Suppressor macrophage (primary cell): ENCODE measurements at places on chromosomes 16 and 17.

GRCh38 chr17:72826602-72827001, 265.9 kb downstream of the SLC39A11 start:
- no peak for DNase-seq

GRCh38 chr16:17131351-17131750, 339.4 kb downstream of the XYLT1 start:
- no peak for DNase-seq

DNA sequence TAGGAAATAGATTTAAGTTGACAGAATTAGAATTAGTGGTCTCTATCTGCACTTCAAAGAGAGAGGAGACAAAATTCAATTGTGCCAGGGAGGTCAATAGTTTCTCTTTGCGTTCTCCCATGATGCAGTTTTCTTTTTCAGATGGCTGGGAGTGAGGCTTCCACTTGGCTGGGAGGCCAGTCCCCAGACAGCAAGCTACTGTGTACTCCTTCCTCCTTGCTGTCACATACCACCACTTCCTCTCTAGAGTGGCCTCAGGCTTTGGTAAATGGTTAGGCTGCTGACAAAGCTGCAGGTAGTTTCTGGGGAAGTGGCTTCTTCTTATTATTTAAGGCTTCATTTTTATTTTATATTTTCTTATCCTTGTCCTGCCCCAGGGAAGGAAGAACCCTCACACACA, 106.2 kb upstream of the HS3ST4 start:
- DNase-seq: no peak

DNA sequence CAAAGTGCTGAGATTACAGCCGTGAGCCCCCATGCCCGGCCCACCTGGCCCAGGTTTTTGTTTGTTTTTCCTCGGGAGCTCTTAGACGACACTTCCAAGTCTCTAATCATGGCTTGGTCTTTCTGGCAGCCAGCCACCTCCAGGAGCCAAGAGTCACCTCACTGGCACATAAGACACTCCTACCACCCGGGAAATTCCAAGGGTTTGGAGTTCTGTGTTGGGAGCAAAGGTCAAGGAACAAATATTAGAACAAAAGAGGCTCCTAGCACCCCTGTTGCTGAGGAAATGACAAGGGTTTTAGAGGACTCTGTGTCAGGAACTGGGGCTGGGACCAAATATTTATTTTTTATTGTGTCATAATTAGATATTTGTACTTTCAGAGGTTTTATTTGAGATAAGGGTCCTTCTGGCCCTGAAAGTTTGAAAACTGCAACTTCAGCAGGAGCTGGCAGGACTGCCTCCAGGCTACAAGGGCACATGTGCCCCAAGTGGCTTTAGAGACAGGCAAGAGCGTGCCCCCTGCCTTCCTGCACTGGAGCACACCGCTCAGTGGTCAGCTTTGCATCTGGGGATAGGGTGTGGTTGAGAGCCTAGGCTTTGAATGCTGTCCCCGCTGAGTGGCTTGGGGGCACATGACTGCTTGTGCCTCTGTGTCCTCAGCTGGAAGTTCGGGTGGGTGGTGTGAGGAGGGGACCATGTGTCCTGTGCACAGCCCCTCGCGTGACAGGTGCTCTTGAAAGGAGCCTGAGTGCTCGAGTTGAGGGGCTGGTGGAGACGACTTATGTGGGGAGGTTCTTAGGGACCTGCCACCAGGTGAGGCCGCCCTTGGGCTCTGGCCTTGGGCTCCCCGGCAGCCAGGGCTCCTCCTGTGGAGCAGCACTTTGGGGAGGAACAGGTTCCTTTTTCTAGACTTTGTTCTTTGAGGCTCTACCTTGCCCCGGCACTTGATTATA, 29.7 kb downstream of the MGRN1 start:
- no peak for DNase-seq

- DNase-seq: no peak
Observed at GRCh38 chr17:72426321-72426720, 305.5 kb downstream of the SOX9 start.

DNA sequence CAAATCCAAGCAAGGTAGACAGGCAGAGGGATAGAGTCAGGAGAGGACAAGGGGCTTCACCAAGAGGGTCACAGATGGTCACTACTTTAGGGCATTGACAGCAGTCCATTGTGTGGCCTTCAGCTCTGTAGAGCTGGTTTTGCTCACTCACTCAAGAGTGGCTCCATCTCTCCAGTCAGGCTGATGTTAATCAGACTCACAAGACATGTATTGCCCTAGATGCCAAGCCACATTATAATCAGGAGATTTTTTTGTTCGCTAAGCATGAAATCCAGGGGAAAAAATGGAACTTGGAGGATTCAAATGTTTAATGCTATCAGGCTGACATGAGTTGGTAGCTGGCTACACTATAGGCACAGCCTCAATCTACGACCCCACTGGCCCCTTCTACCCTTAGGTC, 32.5 kb downstream of the CD300LF start:
- peak; percentile 51 for DNase-seq

DNA sequence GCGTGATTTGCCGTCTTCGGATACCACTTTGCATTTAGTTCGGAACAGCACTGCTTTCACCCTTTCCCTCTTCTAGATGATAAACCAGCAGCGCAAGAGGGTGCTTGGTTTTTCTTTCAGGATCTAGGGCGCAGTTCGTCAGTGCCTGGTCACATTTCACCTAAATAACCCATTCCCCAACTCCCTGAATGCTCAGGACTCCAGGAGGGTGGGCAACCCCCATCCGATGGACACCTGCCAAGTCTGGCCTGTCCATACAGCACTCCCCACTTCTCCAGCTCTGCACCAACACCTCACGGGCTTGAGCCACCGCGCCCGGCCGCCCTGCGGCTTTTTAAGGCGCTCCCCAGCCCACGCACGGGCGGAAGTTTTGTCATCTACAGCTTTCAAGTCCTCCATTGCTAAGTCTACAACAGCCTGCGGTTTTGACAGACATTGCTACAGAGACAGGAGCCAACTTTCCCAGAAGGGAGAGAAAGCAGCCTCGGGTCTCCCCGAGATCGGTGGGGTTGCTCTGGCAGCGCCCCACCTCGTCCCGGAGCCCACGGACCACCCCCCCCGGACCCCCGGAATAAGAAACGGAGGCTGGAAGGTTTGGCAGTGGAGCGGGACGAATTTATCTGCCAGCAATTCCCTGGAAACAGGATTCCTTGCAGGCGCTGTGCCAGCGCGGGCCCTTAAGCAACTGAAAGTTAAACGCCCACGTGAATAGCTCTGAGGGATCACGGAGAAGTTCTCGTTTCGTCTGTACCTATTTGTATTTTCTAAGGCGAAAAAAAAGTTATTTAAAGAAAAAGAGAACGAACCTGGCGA, 38.6 kb upstream of the SLFN13 start:
- DNase-seq: peak; percentile 93

GRCh38 chr16:9630985-9631384, 539.5 kb downstream of the HAPSTR1 start:
- no peak for DNase-seq

DNA sequence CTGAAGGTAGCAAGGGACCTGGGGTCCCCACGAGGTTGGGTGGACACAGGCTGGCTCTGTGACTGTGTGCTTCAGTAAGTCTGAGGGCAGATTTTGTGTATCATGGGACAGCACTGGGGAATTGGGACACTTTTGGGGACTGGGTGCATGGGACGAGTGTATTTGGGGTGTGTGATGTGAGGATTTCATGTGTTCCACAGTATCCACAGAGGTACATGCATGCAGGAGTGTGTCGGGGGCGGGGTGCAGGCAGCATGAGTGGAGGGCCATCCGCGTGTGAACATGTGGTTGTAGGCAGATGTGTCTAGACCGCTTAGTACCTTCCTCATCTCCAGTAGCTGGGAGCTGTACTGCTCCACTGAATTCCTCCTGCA, 1.1 kb upstream of the DLX3 start:
- no peak for DNase-seq

GRCh38 chr16:4696172-4696904, 3.0 kb downstream of the NUDT16L1 start:
- DNase-seq: no peak

- DNase-seq: no peak
Observed at GRCh38 chr17:33039874-33040273, 48.2 kb downstream of the SPACA3 start.

DNA sequence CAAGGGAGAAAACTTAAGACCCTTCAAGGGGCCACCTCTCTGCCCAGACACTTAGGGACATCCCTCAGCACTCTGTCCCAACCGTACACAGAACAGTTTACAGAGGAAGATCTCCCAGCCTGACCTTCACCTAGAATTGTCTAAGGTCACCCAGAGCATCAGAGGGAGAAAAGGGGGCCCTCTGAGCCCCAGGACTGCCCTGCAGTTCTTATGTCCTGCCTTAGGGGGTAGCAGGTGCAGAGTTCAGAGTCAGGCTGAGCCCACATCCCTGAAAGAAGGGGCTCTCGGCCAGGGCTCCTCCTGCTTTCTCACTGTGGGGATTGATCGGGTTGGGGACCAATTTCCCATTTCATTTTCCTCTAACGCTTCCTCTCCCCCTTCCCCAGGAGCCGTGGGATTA, 15.4 kb downstream of the CA4 start:
- DNase-seq: no peak

GRCh38 chr17:1462164-1463112, 6.4 kb upstream of the CRK start:
- DNase-seq: peak; percentile 51

GRCh38 chr17:4565209-4566141, 5.1 kb upstream of the GGT6 start:
- DNase-seq: peak; percentile 93

- no peak for DNase-seq
Observed at GRCh38 chr17:72604518-72604917, 483.7 kb downstream of the SOX9 start.

DNA sequence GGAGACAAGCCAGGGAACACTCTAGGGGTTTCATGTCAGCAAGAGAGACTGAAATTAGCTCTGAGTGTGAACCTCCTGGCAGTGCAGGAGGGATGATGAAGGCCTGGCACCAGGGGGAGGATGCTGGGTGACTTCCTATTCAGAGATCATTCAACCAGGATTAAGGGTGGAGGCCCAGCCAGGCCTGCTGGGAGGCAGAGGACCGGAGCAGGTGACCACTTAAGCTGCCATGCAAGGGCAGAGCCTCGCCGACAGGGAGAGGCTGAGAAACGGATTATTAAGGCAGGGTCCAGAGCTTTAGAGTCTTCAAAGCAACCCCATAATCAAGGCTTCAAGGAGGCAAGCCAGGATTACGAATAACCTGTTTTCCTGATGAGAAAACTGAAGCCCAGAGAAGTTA, 10.6 kb upstream of the SRCIN1 start:
- DNase-seq: no peak

DNA sequence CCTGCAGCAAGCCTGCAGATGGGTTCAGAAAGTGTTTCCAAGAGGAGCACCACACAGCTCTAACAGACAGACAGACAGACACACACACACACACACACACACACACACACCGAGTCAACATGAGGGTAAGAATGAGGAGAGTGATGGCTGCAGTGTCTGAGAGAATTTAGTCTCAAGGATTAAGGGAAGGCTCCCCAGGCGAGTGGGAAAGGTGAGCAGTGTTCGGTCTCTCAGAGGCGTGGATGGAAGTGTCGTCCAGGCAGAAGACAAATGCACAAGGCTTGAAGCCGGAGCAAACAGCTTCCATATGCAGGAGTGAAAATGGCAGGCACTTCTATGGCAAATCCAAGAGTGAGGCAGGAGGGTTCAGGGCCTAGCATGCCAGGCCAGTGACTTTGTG, 770.1 kb downstream of the KCNJ18 start:
- DNase-seq: no peak

DNA sequence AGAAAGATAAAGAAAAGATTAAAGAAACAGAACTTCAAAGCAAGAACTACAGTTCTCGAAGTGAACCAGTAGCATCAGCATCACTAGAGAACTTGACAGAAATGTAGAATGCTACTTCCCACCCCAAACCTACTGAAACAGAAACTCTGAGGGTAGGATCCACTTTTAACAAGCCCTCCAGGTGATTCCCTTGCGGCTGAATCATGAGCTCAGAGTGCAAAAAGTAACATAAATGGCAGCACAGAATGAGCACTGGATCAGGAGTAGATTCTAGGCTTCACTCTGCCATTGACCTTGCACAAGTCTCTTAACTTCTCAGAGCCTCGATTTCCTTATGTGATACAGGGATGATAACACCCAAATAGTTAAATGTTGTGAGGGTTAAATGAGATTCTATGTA, 5.8 kb downstream of the TOM1L2 start:
- DNase-seq: no peak

DNA sequence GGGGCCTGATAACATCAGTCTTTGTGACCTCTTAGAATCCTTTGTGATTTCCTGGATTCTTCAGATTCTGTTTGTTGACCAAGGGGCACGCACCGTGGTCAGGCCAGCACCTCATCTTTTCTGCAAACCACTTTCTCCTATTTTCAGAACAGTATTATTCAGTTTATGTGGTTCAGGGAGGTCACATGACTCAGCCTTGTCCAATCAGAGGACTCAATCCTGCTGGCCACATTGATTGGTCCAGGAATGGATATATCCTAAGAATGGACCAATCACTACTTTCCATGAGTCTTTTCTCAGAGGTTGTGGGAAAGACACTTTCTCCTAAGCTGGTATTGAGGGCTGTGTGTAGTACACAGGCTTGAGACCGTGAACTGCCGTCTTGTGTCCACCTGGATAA, 123.1 kb upstream of the EEF2KMT start:
- DNase-seq: no peak

DNA sequence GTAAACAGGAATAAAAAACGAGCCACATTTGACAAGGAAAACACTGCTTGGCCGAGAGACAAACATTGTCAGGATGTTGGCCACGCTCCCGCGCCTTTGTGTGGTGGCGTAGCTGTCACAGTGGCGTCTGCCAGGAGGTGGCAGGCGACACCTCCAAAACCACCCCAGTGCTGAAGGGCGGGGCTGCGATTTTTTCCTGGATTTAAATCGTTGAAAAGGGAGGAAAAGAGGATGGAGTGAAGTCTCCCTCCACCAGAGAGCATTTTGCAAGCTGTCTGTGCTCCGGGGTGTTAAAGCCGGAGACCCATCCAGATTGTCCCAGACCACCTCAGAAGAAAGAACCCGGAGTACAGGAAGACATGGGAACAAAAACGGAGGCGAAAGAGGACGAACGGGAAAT, 12.7 kb downstream of the MRM3 start:
- DNase-seq: peak; percentile 80

GRCh38 chr16:2813771-2814221, 3.2 kb upstream of the PRSS21 start:
- peak; percentile 22 for DNase-seq

DNA sequence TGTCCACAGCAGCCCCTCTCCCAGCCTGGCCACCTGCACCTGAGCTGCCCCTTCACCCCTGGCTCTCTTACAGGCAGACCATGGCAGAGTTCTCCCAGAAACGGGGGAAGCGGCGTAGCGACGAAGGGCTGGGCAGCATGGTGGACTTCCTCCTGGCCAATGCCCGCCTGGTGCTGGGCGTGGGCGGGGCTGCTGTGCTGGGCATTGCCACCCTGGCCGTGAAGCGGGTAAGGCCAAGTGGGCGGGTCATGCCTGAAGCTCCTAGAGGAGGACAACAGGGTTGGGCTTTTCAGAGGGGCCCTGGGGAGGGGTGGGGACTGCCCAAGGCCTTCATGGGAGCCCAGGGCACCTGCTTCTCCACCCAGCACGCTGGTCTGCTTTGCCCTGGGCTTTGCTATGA, 2.2 kb downstream of the MIEF2 start:
- DNase-seq: peak; percentile 22
